ENCODE measurements at places on chromosomes 7 and 10.

DNA sequence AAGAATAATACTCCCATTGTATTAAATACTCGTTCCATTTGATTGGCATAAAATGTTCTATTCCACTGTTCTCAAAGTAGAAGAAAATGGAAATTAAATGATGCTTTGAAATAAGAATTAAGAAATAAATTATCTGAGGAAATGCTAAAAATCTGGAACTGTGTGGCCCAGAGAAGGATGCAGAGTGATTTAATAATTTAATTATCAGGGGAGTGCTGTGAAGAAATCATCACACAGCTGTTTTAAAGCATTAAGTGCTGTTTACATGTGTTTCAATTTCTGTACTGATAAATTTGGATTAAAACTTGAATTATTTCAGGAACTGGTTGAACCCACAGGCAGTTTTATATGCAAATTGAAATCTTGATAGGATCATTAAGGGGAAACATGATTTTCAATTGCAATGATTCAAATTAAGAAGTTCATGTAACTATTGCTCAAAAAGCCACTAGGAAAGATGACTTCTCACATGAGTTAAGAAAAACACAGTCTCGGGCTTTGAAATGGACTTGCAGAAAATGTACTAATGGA, 56.3 kb downstream of the COL28A1 start:
- no peak for DNase-seq

DNA sequence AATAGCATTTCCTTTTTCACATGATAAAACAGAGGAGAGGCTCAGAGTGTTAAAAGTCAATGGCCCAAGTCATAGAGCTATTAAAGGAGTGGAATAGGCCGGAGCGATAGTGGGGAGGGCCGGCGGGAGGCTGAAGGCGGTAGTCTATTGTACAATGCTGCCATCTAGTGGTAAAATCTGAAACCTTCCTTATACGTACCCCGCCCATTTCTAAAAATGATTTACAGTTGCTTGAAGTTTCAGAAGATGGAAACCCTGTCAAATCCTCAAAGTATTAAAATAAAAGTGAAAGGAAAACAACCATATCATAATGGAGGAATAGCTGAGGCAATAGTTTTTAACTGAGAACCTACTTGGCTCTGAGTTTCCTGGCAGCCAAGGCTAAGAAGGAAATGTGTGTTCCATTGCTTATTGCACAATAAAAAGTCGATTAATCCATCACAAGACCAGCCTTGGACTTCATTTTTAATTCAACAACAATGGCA, 209.1 kb downstream of the CCSER2 start:
- peak; percentile 74 for DNase-seq

GRCh38 chr7:44540592-44541027, 520 bp downstream of the NPC1L1 start:
- DNase-seq: peak; percentile 10

DNA sequence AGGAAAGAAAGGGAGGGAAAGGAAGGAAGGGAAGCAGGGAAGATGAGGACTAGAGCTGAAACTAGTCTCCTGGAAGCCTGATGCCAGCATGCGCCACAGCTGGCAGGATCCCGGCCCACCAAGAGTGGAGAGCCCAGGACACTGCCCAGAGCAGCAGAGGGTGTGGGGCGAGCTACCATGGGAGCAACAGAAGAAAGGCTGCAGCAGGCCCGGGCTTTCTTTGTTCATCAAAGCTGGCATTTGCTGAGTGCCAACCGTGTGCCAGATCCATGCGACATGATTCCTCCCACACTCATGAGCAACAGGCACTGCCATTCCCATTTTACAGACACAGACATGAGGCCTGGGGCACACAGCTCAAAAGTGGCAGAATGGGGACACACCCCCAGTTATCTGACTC, 68.9 kb downstream of the FAM53B start:
- no peak for DNase-seq

DNA sequence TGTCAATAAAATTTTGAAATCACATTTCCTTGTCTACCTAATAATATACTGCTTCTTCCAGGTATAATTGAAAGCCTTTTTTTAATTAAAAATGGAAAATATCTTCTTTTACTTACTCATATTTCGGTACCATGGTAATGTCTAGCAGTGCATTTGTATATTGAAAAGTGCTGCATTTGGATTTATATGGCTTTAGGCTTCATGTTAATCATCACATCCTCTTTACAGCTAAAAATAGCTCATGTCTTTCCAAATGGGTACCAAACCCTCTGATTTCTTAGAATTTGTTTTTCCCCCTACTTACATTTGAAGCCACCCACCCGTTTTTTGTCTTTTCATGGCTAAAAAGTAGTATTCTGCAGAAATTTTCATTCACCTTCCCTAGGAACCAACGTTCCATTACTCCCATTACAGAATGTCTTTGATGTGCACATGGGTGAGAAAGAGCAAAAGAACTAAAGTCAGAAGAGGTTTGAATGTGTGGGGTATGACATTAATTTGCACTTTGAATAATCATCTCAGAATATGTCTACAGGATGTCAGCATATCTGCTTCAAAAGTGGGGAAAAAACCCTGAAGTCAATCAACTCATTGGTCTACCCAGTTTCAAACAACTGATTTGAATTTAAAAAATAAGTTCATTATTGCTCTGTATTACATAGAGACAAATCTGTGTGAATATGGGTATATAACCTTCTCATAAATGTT, 935.9 kb downstream of the GATA3 start:
- no peak for DNase-seq
